ENCODE measurements at places on chromosomes 4 and X.

DNA sequence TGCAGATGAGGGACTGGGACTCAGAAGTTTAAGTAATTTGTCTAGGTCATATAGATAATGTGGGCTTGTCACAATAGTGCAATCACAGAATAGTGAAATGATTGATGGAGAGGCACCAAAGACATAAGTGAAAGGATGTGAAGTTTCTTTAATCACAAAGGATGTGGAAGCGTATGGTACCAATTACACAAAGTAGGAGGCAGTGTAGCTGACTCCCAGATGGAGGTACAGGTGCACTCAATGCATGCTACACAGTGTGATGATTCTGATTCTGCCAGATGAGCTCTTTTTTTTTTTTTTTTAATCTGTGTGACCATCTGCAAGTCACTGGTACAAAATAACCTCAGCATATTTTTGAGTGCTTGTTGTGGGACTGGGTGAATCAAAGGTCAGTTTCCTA, 411.3 kb downstream of the SPRY1 start:
- DNase-seq = no peak

DNA sequence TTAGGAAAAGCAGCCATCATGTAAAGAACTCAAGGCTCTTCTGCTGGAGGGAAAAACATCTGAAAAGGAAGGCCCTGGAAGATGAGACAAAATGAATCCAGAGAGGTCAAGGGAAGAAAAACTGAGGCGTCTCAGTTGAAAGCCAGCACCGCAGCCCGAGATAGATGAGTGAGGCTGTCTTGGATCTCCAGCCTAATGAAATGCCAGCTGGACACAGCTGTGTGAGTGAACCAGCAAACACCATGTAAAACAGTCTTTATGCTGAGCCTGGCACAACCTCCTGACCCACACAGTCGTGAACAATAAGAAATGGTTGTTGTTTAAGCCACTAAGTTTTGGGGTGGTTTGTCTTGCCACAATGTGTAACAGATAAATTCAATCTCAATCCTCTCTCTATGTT, 48.6 kb upstream of the RASL11B start:
- no peak for DNase-seq

GRCh38 chr4:14023036-14023435, 395.5 kb upstream of the BOD1L1 start:
- DNase-seq = no peak

DNA sequence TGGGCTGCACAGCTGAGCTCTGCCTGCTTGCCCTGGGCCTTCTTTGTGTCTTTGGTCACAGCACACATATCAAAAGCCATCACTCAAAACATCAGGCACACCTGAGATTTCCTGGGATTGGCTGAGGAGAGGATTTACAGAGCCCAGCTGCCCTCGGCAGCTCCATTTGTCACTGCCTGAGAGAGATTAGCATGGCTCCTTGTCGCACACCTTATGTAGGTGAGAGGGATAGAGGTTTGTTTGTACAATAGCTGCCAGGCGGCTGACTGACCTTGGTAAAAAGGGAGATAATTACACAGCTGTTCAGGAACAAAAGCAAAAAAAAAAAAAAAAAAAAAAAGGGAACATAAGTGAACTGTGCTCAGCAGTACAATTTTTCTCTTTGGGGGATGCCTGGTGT, 63.2 kb downstream of the MGST2 start:
- DNase-seq = no peak

Data from H4 (cell line).